ENCODE measurements at places on chromosomes 5 and 9.

DNA sequence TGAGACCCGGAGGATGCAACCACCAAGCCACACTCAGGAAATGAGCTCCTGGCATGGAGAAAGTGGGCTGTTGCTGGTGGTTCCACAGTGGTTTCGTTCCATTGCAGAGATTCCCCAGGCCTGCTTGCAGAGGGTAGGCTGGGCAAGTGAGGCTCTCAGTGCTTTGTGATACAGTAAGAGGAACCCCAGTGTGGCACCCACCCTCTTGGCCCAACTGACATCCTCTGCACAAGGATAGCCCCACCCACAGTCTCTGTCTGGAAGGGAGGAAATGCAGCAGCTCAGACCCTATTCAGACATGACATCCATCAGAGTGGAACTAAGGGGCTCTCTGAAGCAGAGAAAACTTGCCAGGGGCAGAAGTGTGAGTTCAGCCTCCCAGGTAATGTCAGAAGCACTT, 69.6 kb upstream of the FSTL4 start:
- no peak for DNase-seq

DNA sequence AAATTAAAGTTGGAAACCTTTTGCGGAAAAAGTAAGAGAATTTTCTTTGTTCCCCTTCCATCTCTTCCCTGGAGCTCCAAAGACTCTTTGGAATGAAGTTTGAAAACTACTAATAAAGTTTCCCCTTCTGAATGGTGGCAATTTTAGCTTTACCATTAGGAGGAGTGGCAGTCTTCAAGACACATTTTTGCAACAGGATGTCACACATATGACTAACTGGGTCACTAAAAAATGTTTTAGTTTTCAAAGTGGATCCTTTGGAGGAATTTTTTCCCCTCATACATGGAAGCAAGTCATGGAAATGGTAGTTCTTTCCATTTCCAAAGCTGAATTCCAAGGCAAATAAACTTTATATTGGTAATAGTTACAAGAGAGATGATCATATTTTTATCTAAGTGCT, 15.6 kb downstream of the FBXO4 start:
- DNase-seq: no peak

DNA sequence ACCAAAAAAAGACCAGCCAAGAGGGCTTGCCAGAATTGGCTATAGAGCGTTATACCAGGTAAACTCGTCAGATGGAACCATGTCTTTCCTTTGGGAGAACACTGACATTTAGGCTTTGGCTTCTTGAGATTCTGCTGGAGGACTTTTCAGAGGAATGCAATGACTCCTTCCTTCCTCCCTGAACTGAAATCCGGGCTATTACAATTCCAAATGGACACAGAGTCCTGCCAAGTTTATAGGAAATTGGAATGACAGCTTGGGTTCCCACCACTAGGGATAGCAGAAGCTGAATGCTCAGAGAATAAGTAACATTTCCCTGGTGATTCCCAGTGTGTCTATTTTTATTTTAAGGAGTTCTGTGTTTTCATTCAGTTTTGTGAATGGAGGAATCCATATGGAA, 143.0 kb downstream of the FGF1 start:
- no peak for DNase-seq

GRCh38 chr9:129126749-129127618, 15.8 kb downstream of the PTPA start:
- no peak for DNase-seq

DNA sequence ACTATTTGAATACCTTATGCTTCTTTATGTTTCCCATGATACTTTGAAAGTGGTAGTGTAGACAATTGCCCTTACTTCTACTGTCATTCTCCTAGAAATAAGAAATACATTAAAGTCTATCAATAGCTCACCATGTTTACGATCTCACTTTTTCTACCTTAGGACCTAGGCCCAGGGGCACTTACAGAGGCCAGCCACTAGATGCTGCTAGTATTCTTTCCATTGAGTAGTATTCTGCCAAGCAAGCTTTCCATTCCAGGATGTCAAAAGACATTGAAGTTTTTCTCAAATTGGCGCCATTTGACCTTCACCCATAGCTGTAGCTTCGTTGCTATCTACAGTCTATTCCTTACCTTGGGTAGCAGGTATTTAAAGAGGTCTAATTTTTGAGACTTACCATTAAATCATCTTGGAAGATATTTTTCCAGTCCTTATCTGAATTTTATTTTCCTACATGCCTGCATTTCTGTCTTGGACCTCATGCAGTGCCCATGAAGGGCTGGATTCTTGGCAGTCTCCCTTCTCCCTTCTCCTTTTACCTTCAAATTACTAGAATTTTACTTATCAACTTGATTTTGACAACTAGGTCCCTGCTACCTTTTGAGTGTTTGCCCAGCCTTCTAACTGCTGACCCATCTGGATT, 246.0 kb upstream of the NUDT12 start:
- no peak for DNase-seq

GRCh38 chr9:93238953-93239925, 55.3 kb downstream of the WNK2 start:
- DNase-seq: no peak

DNA sequence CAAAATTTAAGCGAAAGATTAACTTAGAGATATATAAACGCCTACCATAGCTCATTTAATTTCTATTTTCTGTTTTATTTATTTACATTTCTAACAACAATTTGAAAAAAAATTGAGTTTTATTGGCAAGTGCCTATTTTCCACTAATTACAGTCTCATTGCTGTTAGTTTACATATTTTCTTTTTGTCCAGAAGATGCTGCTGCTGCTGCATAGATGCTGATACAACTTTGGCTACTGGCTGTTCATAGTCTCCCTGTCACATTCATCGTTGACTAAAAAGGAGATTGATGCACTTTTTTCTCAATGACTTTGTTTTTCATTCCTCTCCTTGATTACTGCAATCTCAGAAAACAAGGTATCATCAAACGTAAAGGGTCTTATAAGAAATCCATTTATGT, 235.4 kb downstream of the CDH9 start:
- no peak for DNase-seq

DNA sequence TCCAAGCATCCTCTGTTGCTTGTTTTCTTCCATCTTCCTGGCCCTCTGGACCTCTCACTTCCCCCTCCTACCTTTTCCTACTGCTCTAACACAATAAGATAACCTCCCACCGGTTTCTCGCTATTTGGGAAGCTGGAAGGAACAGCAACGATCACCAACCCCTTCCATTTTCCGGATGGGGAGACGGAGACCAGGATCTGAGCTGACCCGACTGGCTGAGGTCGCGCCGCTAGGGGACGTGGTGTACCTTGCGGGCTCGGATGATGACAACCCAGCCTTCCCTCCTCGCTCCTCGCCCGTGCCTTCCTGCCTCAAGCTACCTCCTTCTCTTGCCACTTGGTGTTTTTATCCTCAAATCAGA, 1.9 kb downstream of the LPAR1 start:
- no peak for DNase-seq

DNA sequence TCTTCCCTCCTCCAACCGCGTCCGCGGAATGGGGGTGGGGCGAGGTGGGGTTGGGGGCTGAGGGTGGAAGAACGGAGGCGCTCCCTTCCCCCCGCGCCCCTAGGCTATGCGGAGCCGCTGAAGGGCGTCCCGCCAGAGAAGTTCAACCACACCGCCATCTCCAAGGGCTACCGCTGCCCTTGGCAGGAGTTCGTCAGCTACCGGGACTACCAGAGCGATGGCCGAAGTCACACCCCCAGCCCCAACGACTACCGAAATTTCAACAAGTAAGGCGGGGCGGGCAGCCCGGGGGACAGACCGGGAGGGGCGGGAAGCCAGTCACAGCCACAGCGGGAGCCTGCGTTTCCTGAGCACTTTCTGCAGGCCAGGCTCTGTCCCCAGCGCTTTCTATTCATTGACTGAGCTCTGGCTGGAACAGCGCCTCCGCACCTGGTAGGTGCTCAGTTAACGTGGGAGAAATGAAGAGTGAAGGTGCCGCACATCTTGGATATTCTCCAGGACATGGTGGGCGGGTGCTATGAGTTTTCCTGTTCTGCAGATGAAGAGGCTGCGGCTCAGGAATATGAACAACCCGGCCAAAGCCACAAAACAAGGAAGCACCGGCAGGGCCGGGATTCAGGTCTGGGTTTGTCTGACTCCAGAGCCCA, 11.3 kb downstream of the MYOZ3 start:
- no peak for DNase-seq

DNA sequence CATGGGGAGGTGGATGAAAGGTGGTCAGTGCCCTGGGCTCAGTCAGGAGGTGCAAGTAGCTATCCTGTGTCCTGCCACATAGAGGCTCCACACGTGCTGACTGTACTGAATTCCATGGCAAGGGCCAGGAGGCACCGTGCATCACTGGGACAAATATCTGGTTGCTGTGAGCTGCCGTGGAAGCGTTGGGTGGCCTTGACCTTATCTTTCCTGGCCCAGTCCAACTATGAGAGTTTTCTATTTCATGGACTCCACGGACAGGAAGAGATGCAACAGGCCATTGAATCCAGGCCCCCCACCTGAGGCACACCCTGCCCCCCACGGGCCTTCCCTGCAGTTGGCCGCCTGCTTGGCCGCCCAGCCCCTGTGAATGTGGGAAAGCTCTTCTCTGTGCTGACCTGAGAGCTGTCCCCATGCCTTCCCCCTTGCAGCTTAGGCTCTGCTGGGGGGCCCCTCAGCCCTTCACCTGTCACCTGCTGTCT, 1.7 kb downstream of the GRHPR start:
- no peak for DNase-seq

Data from stimulated activated CD8-positive, alpha-beta memory T cell treated with anti-CD3 and anti-CD28 coated beads, Interleukin-4, amount 100 ng/mL, for 24 hours (primary cell).